Activated CD4-positive, alpha-beta T cell treated with anti-CD3 and anti-CD28 coated beads for 24 hours (primary cell): ENCODE measurements at places on chromosomes 2 and 18.

- no peak for DNase-seq
These were observed 21.8 kb upstream of the GRB14 start for GRCh38 chr2:164642946-164643555.

GRCh38 chr2:181614874-181615638 is 41.8 kb downstream of the CERKL start:
- DNase-seq, result no peak

DNA sequence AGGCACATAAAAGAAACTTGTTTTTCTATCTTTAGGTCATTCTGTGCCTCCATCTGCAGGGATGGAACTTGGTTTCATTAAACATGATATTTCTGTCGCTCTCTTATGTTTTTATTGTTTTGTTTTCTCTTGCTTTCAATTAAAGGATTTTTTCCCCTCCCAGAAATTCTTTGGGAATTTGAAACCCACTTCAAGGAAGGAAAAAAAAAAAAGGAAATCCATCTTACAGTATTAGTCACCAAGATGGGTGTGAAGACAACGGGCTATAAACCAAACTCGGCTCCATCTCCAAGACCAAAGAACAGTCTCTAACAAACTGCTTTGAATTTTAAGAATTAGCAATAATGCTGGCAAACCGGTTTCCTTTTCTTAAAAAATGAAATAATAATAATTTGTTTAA is 244.1 kb downstream of the BCL11A start:
- no peak for DNase-seq

DNA sequence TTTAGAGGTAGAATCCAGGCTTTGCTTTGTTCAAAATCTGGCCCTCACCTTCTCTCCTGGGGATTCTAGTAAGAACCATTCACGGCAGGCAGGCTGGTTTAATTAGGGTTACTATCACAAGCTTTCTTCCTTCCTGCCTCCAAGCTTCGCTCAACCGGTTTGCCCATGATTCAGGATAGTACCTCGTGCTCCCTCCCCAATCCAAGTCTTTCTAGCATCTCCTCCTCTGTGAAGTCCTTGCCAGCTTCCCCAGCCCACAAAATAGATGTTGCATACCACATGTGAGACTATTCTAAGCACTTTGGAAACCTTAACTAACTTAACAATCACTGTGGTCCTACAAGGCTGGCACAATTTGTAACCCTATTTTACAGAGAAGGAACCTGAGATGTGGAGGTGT is 135.1 kb downstream of the SOCS6 start:
- no peak for DNase-seq

DNA sequence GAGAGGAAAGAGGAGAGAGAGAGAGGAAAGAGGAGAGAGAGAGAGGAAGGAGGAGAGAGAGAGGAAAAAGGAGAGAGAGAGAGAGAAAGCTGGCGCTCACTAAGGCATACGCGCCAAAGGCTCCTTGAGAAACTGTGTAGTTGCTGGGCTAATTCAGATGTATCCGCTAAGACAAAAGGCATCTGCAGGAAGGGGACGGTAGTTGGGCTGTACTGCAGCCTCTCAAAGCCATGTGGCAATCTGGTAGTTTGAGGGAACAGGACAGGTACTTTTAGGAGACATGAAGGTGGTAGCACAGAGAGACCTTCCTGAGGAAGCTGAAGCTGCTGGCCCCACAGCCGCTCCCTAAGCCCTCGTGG is 31.6 kb downstream of the THNSL2 start:
- DNase-seq, result no peak

DNA sequence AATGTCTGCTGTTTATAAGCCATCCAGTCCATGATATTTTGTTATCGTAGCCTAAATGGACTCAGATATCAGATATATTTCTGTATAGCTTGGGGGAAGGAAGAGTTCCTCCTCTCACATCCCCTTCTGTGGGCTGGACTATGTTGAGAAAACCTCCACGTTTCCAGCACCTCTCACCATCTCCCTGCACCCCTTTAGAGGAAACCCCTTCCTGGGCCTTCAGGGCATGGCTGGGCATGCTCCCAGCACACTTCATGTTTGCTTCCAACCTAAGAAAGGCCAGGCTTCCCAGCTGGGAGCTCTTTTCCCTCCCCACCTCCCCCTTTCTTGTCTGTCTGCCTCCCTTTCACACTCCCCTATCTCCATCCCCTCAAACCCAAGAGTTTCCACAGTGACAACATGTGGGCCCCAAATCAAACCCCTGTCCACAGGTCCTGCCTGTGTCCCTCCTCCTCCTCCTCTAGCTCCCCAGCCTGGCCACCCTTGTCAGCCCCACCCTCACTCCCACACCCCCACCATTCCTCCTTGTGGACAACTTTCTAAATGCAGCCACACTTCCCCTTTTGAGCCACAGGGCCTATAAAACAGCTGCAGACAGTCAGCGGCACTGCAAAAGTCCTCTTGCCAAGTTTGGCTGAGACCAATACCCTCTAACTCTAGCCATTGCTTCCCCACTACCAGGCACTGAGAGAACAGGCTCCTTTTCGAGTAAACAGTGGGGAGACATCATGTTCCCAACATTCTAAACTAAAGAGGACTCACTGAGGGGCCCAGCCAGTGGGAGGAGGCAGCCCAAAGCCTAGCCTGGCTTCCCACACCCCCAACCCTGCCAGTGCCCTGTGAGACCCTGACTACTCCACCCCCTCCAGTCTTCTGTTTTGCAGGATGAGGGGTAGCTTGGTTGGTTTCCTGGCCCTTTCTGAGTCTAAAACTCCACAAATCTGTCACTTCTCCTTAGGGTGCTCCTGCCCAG is 120.5 kb downstream of the ZFP36L2 start:
- no peak for DNase-seq
